T-helper 17 cell (primary cell): ENCODE measurements at places on chromosomes 5 and 9.

DNA sequence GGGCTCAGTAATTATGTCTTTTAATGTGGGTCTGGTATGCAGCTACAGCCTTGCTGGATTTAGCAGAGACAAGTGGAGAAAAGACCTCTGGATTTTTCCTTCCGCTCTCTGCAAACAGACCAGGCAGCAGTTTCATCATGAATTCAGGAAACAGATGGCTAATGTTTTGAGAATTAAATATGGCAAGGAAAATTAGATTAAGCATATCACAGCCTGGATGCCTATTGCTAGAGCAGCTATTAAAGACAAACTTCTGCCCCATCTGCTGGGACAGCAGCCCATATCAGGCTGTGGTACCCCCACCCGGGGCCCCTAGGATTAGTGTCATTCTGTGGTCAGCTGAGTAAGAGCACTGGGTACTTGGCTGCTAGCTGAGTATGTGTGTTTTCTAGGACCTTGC is 6.2 kb downstream of the SKP2 start:
- DNase-seq: no peak

GRCh38 chr9:122572456-122572855 is 10.7 kb downstream of the OR1L8 start:
- DNase-seq: no peak

DNA sequence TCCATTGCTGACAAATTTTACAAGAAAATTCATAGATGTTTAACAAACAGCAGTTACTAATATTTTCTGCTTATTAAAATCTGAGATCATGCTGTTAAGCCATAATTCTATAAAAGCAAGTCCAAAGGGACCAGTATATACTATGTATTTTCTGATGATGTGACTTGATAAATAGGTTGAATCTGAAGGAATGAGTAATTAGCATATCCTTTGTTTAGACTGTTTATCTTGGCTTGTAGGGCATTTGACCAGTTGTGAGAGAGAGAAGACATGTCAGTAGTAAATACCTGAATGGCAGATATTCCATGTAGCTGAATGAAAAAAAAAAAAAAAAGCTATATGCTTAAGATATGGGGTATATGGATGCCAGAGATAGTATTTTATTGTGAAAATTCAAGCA is 14.6 kb downstream of the CPEB4 start:
- no peak for DNase-seq

GRCh38 chr9:98974106-98974505 is 30.4 kb downstream of the COL15A1 start:
- no peak for DNase-seq

GRCh38 chr5:168307925-168308584 is 16.6 kb downstream of the WWC1 start:
- no peak for DNase-seq
